ENCODE measurements at places on chromosomes 7 and 10. TPM values are rescaled to one million over a fixed set of nuclear protein-coding genes. Genes with fewer than 3 reads are reported as not detected.

Gene PPP1R9A
- 26.2 TPM for polyA plus RNA-seq

GRCh38 chr10:123663522-123663921 lies 2.6 kb upstream of the GPR26 start:
- no peak for DNase-seq

DNA sequence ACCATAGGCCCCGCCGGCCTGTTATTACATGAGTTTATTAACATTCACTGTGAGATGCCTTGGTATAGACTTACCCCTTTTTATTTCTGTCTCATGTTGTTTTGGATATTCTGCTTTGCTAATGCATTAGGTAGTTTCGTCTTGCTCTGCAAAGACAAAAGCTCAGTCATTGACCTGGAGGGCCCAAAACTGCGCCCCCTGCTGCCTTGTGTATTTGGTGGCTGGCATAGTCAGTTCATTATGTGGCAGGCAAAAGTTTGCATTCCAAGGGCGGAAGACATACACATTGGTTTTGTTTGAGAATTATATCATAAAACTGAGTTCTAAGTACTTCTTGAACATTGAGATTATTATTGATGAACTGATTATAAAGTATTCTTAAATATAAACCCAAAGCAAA lies 372.5 kb downstream of the SDK1 start:
- DNase-seq, result no peak

Gene ZNF365
- polyA plus RNA-seq, result 0.36 TPM

GRCh38 chr7:150978126-150978789 lies at the start of gene KCNH2:
Gene KCNH2 (minus strand): TSS chr7:150978321. CDS start chr7:150977913, 408 bp downstream.
- no peak for DNase-seq

DNA sequence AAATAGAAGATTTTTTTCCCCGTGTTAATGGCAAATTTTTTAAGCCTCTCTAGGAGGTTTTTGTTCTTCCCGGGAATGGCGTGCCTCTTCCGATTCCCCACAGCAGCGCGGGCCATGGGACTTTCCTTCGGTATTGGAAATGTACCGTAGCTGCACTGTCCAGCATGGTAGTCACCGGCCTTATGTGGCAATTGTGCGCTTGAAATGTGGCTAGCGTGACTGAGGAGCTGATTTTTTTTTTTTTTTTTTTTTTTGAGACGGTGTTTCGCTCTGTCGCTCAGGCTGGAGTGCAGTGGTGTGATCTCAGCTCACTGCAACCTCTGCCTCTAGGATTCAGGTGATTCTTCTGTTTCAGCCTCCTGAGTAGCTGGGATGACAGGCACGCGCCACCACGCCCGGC lies 938 bp upstream of the TCTN3 start:
- DNase-seq, result no peak

Gene TAS2R4
- polyA plus RNA-seq, result 0.73 TPM

Gene EGR2
- polyA plus RNA-seq, result 0.77 TPM

Gene PRDX3
- polyA plus RNA-seq, result 299 TPM

DNA sequence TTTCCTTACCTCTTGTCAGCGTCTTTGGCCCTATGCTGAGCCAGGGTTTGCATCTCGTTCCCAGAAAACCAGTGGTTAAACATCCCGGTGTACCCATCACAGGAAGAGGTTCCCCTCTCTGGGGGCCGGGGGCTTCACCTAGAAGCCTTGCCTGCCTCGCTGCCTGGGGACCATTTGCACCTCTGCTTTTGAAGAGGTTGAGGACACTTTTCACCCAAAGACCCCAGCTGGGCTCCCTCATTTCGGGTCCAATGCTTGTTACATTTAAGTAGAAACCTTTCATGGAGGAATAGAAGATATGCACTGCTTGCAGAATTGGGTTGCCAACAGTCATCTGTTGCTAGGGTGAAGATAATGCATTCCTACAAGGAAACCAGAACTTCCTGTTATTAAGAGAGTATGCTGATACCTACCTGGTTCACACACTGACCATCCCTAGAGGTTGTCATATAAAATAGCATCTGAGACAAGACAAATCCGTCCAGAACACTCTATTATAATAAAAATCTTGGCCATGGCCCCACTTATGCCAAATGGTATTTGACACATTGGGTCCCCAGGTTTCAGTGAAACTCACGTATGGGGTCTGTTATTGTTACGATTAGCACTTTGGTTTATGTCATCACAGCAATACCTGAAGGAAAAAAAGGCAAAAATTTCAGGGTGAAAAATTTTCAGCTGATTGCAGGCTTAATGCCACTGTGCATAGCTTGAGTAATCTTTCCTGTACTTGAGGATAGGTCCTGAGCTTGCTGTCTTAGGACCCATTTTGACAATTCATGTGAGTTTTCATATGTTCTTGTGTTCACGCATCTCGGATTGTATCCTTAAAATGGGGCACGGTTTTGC lies 917 bp downstream of the ZNF365 start:
- no peak for DNase-seq

- DNase-seq, result no peak
Measured at GRCh38 chr7:5489991-5490536, 66.4 kb upstream of the TNRC18 start.

DNA sequence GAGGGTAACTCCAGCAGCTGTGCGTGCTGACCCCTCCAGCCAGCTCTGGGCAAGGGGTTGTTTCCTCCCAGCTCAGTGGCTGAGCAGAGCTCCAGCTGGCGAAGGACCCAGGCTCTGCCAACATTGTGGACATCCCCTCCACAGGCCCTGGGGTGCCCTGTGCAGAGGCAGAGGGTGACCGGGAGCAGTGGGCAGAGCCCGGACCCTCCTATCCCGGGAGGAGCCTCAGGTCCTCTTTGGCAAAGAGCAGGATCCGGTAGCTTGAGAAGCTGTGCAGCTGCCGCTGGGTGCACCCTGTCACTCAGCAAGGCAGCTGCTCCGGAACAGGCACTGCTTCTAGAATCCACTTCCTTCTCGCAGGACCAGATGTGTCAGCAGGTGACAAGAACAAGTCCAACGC lies 175.9 kb downstream of the EBF3 start:
- DNase-seq, result no peak

DNA sequence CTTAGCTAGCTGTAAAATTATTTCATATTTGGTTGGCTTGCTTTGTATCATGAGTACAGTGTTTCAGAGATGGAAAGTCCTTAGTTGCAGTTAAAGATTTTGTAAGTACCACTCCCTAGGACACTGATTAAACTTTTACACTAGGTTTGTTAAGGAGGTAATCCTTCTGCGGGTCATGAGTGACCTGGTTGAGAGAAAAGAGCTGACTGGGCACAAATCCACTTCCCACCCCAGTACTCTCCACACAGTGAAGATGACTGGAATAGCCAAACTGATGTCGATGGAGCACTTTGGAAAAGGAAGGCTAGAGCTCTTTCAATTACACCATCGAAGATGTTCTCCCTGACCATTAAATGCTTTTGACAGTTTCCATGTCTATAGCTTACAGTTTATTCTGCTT lies 191.9 kb downstream of the CSTF2T start:
- DNase-seq, result no peak

DNA sequence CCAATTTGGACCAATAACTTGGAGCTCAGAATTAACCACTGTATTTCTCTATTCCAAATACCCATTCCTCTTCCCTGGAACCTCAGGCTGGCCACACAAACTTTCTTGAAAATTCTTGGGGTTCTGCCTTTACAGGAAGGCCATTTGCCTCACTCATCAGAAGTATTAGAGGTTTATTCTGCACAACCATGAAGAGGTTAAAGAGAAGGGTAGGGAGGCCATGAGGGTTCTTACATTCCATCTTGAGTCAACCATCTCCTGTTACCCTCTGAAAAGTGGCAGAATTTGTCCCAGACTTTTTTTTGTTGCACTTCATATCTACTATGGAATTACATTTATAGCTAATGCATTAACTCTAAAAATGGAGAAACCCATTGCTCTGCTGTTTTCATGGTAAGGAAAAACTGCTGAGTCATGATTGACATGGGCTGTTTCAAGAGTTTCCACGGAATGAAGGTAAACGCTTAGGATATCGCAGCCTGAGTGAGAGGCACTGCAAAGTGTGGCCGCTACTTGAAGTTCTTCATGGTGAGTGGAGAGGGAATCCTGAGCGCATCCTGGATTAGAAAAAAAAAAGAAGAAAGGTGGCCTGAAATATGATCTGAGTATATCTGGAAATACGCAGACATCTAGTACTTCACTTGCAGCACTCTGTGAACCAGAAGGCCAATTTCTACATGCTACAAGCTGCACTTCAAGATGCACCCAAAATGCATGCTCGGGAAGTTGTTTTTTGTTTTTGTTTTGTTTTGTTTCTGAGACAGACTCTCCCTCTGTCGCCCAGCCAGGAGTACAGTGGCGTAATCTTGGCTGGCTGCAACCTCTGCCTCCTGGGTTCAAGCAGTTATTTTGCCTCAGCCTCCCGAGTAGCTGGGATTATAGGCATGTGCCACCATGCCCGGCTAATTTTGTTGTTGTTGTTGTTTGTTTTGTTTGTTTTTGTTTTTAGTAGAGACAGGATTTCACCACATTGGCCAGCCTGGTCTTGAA lies 83.7 kb downstream of the KIAA1217 start:
- DNase-seq, result no peak

Gene LIPJ
- polyA plus RNA-seq, result 0.17 TPM

DNA sequence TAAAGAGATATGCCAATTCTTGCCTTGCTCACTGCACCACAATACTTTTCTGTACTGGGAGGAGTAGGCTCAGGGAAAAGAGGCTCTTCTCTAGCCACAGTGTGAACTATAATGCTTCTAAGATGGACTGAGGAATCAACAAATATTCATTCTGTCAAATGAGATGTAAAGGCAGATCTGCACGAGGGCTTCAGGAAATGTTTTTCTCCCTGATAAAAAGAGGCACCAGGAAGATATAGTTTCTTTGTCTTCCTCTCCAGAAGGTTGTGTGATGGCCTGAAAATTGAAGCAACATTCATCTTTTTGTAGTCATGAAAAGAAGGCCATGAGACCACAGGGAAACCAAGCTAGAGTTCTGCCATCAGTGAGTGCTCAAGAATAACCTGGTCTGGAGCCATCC lies 79.1 kb upstream of the NME8 start:
- DNase-seq, result no peak

DNA sequence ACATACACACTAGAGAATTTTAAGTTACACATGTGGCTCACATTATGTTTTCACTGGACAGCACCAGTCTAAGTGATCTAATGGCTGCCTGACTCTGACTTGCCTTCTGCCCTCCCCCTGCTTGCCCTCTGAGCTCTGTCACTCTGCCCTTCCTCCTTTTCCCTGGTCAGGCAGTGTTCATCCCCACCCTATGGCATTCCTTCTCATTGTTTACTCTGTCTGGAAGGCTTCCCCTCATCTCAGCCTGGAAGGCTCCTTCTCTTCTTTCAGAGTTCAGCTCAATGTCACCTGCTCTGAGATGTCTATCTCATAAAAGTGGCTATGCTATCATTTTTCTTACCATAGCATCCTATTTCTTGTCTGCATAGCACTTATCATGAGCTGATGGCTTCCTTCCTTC lies 305.7 kb downstream of the BMPER start:
- no peak for DNase-seq

- DNase-seq, result no peak
Measured at GRCh38 chr7:375901-376305, 85.9 kb downstream of the FOXL3 start.

GRCh38 chr7:123819001-123819400 lies 26.0 kb upstream of the HYAL4 start:
- DNase-seq, result no peak

DNA sequence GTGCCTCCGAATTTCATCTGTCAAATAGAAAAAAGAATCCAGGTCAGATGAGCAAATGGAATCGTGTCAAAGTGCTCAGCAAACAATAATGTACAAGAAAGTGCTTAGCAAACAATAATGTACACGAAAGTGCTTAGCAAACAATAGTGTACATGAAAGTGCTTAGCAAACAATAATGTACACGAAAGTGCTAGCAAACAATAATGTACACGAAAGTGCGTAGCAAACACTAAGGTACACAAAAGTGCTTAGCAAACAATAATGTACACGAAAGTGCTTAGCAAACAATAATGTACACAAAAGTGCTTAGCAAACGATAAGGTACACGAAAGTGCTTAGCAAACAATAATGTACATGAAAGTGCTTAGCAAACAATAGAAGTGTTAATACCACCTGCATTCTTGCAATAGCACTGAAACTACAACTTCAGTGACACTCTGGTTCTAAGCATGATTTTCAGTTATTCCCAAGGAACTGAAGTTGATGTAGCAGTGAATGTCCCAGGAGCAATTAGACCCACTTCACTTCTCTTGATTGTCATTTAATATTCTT lies 33.4 kb upstream of the MYL10 start:
- no peak for DNase-seq

GRCh38 chr10:31070025-31070424 lies 38.4 kb upstream of the ZNF438 start:
- DNase-seq, result no peak

Gene HOXA7
- polyA plus RNA-seq, result 38.1 TPM

- DNase-seq, result no peak
Measured at GRCh38 chr7:151425670-151426440, 14.1 kb downstream of the CRYGN start.

- DNase-seq, result no peak
Measured at GRCh38 chr10:71974489-71975021, 10.4 kb downstream of the CHST3 start.

Gene ZC3HAV1L
- polyA plus RNA-seq, result 29.6 TPM

DNA sequence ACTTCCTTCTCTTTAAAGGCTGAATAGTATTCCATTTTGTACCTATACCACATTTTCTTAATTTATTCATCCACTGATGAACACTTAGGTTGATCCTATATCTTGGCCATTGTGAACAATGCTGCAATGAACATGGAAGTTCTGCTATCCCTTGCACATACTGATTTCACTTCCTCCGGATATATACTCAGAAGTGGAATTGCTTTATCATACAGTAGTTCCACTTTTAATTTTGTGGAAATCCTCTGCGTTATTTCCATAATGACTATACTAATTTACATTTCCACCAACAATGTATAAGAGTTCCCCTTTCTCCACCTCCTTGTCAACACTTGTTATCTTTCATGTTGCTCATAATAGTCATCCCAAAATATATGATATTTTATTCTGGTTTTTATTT lies 312.6 kb downstream of the PLXDC2 start:
- DNase-seq, result no peak

DNA sequence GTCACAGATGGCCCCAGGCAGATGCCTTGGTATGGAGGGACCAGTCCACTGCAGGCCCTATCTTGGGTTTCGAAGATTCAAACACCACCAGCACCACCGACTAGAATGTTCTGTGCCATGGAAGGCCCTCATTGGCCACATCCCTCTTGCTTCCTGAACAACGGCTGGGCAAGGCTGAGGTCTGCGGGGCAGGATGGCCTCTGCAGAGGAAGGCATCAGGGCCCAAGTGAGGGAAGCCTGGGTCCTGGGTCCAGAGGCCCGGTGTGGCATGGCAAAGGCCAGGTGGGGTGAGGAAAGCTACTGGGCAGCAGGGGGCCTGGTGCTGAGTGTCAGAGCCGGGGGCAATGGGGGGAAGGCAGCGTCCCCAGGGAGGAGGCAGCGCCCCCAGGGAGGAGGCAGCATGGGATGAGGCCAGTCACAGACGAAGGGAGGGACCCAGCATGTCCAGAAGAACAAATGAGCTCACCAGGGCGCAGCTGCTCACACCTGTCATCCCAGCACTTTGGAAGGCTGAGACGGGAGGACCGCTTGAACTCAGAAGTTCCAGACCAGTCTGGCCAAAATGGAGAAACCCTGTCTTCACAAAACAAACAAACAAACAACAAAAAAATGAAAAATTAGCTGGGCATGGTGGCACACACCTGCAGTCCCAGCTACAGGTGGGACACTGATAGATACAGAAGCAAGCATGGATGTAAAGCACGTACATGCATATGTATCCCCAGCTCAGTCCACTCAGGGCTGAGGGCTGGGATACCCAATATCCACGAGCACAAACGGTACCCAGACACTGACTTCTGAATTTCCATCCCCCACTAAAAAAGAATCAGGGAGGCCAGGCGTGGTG lies 64.4 kb downstream of the PROSER2 start:
- no peak for DNase-seq

- DNase-seq, result no peak
Measured at GRCh38 chr7:90180011-90180585, 25.8 kb downstream of the STEAP1 start.
